ENCODE measurements at places on chromosomes 12 and 14.

DNA sequence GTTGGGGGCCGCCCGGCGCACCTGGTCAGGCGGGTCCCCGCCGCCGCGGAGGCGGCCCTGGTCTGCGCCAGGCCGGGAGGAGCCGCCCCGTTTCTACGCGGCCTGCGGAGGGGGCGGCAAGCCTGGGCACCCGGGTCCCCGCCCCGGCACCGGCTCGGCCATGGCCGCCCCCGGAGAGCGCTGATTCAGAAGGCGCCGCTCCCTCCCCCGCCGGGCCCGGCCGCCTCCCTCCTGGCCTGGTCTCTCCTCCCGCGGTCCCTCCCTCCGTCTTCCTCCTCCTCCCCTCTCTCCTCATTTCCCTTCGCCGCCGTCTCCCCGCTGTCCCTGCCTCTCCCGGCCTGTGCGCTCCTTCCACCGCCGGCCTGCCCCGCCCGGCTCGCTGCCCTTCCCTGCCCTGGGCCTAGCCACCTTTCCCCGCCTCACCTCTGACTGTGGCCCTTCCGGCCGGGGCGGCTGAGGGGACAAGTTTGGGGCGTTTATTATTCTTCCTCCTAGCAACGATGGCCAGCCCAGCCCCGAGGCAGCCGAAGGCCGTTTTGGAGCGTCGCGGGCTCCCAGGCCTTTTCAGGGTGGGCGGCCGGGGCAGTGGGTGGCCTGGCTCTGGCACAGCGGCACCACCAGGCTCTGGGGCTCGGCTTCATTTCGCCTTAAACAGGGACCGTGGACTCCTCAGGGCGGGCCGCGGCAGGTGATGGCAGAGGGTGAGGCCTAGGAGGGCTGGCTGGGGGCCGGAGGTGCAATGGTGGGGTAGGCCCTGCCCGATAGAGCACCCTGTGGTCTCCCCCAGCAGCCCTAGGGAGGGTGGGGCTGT is 768 bp downstream of the CEP170B start:
- no peak for DNase-seq

DNA sequence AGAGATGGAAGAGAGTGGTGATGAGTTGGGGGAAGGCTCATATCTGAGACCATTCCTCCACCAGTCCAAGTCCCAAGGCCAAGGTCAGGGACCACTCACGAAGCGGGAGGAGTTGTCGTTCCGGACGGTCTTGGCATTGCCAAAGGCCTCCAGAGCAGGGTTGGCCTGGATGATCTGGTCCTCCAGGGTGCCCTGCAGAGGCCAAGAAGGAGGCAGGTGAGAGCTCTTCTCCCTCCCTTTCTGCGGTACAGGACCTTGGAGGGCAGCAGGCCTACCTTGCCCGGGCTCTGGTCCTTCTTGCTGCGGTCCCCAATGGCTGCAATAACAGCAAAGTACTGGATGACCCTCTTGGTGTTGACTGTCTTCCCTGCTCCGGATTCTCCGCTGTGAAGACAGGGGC is 4.0 kb downstream of the MYH7 start:
- DNase-seq: no peak

DNA sequence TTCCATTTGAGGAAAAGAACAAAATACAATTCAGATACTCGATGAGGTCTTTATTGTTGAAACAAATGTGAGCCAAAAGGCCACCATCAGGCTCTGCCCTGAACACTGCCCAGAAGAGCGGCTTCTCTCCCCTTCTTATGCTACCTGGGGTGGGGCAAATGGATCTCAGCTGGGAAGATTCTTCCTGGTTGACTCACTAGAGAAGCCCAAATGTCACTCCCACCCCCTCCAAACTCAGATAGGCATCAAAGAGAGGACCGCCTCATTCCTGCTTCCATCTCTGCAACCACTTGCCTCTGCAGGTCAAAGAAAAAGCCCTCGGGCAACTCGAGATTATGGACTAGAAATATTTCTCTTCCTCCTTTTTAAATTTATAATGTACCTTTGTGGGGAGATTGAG is 55.8 kb downstream of the TBX3 start:
- peak; percentile 38 for DNase-seq

DNA sequence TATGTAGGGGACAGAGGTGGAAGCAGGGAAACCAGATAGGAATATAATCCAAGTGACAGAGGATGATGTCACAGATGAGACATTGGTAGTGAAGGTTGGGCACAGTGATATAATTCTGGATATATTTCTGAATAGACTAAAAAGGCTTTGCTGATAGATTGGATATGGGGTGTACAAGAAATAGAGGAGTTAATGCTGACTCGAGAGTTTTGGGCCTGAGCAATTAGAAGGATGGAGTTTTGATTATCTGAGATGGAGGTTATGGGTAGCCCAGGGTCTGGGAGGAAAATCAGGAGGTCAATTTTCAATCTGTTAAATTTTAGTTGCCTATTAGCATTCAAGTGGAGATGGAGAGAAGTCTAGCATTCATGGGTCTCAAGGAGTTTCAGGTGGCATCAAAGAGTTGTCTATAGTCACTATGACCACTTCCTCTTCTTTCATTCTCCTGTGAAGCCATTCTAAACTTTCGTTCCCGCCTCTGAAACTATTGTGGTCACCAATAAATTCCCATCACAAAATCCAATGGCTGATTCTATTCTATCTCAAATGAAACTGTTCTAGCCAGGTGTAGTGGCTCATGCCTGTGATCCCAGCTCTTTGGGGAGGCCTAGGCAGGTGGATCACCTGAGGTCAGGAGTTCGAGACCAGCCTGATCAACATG is 10.6 kb upstream of the ANO6 start:
- no peak for DNase-seq

- DNase-seq: no peak
These were observed 8.1 kb downstream of the CIT start for GRCh38 chr12:119868992-119869391.

Data from keratinocyte (primary cell).